COR-L47 (cell line): ENCODE measurements at places on chromosomes 2 and 18.

- DNase-seq = no peak
Observed at GRCh38 chr2:72694715-72695496, 130.9 kb downstream of the EXOC6B start.

DNA sequence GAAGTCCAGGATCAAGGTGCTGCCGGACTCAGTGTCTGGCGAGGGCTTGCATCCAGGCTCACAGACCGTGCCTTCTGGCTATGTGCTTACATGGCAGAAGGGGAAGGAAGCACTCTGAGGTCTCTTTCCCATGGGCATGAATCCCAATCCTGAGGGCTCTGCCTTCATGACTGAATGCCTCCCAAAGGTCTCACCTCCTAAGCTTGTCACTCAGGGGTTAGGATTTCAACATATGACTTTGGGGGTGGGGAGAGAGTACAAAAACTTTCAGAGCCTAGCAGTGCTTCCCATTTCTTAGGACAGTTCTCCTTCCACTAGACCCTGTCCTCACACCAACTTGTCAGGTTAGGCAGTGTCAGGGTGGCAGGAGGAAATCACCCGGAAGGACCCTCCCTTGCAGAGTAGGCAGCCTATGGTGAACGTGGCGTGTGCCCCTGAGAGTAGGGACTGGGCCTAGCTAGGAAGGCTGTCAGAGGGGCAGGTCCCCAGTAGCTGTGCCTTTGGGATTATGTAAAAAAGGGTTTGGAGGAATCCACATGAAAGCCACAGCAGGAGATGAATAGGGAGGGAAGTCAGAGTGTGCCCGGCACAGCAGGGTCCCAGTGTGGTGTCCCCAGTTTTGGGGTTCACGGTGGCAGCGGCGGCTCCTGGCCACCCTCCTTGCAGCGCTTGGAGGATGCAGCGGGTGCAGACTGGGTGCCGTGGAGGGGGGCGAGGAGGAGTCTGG lies 233.3 kb downstream of the LDLRAD4 start:
- no peak for DNase-seq

DNA sequence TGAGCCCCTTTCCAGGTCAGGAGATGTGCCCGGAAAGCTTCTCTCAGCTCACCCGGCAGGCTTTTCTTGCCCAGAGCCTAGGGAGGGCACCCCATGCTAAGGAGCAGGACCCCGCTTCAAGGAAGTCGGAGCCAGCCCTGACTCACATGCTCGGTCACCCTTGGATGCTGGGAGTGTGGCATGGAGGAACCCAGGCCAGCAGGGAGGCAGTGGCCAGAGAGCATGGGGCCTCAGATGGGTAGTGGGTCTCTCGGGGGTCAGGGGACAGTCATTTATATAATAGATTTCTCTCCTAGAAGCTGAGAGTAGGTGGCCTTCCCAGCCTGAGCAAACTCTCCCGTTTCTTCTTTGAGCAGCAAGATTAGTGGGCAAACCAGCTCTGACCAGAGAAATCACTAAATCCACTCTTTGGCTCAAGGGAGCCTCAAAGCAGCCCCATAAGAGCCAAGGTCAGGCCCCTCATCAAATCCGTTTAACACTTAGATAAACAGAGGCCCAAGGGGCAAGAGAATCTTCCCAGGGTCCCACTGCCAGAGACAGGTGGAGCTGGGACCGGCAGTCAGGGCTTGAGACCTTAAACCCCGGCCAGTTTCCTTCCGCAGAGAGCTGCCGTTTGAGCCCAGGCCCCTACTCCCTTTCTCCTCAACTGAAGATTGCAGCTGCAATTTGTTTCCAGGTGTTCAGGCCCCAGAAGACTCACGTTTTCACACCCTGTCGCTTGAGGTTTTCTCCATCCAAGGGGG lies 113.1 kb downstream of the CYP26B1 start:
- DNase-seq = no peak

DNA sequence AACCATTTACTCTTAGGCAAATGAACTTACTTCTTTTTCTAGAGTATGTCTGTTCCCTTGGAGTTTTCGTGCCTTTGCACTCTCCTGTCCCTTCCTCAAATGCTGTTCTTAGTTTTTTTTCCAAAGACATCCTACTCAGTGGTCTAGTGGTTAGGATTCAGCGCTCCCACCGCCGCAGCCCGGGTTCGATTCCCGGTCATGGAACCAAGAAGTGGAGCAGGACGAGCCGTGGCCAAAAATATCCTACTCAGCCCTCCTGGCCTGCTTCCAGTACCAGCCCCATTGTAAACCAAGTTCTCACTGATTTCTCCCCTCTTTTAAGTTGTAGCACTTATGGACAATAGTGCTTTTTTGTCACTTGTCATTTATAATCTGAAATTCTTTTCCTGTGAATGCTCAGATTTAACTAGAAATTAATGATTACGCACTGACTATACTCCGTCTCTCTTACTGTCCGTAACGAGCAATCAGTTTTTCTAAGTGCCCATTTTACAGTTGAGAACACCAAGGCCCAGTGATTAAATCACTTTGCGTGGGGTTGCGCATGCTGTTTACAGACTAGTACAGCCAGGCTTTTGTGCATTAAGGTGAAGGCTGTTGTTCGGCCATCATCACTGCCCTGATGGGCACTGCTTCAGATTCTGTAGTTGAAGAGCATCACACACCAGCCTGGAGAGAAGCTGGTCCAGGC lies 17.9 kb downstream of the GREB1 start:
- DNase-seq = no peak

DNA sequence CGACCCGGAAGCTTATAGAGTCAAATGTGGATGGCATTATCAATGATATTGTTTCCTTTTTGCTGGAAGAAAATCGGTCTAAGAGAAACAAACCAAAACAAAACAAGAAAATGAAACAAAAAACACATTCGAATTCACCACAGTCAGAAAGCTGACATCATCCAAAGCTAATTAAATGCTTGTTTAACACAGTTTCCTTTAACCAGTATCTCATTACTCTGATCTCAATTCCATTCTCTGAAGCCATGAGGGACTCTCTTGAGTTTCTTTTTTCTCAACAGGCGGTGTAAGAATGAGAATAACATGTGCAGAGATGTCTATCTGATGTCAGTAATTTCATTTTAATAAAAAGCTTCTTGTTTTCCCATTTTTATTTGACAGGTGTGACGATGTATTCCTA lies 1448.3 kb upstream of the DDX18 start:
- no peak for DNase-seq

GRCh38 chr2:232586943-232587505 lies 36.5 kb downstream of the EIF4E2 start:
- no peak for DNase-seq

DNA sequence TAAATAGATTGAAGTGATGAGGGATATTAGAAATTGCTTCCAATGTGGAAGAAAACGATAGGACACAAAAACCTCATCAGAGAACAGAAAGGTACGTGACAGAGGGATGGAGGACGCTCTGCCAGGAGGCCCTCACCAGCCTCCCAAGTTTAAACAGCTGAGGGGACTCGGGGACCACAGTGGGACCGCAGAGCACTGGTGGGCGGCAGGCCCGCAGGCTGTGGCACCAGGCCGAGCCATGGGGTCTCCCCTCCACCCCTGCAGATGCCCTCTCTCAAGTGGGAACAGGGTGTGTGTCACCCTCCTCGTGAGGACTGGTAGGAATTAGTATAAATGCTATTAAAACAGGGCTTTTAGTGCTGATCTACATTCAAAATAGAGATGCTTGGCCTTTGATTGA lies 10.8 kb downstream of the NDUFA10 start:
- DNase-seq = no peak

DNA sequence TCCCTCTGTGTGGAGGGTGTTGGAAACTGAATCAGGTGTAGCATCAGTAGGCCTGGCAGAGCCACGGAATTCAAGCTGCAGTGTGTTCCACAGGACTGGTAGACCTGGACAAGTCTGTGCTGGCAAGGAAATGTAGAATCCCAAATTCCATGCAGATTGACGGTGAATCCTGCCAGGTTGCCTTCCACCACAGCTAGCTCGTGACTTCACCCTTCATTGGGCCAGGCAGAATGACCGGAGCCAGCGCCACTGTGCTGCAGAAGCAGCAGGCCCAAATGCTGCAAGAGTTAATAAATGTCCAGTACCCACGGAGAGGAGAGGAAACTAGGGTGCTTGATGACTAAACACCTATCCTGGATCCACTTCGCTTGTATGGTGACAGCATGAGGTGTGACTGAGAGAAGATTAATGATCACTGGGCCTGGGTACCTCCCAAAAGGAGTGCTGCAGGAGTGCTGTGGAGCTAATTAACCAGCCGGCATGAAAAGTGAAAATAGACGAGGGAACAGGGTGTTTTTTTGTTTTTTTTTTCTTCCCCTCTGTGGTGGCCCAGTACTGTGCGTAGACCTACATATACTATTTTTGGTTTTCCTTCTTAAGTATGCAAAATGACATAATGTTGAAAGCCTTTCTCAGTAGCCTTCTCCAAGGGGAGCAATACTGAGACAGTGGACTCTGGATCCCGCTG lies 122.2 kb downstream of the TANC1 start:
- DNase-seq = no peak

DNA sequence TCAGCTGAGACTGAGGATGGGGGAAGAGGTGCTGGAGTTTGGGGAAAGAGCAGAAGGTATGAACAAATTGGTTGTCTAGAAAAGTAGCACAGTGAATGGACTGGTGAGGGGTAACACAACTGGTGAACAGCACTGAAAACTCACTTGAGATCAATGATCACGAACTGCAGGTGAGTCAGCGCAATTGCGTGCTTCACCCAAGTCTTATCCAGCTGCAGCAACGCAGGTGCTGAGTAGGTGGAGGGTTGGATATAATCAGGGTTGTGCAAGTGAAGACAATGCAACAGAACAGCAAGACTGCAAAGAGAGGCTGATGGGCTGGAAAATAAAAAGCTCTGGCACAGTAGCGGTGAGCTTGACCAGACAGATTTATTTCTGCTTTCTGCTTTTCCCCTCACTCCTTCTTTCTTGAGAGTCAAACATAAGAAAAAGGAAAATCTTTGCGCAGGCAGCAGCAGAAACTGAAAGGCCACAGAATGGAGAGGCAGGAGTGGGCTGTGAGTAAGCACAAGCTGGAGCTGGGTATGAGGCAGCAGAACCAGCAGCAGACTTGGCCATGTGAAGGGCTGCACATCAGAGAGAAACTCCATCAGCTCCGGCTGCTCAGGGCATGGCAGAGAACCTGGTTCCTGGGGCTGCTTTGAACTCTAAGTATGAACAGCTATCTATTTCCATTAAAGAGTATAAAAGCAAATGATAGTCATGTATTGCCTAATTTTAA lies 99.4 kb upstream of the ARL5A start:
- DNase-seq = no peak

DNA sequence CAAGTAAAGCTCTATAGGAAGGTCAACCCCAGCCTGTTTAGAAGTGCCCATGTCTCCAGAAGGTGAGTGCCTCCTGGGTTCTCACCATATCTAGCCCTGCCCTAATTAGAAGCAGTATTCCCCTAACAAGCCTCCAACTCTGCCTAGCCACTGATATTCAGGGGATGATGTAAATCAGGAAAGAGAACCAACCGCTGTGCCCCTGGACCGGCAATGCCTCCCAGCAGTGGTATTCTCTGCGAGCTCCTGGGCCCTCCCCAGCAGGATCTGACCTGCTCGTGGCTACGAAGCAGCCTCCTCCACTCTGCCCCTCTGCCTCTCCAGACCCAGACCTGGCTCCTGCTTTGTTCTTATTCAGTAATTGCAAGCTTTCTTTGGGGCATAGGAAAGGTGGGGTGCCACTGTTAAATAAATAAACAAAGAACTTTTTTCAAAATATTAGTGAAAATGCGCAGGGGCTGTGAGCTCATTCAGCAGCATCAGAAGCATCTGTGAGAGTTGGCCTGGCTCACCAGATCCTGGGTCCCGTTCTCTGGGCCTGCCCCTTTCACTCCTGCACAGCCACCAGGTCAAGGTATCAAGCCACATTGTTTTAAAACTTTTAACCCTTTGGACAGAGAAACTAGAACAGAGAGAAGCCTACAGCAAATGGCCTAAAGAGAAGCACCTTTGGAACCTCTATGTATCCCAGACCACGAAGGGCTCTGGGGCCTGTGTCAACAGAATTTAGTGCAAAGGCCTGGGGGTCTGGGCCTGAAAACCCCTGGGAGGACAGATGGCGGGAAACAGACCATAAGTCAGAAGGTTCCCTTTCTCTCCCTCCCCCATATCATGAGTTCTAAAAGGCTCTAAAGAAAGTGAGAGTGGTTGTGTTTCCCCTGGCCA lies 11.9 kb downstream of the MREG start:
- DNase-seq = no peak

GRCh38 chr18:78785706-78786105 lies 193.9 kb upstream of the SALL3 start:
- no peak for DNase-seq

- no peak for DNase-seq
Observed at GRCh38 chr2:77013953-77014352, 508.2 kb downstream of the LRRTM4 start.

- no peak for DNase-seq
Observed at GRCh38 chr2:20450201-20450999, 3.5 kb downstream of the RHOB start.

GRCh38 chr18:34525244-34525643 lies 184.9 kb upstream of the DTNA start:
- DNase-seq = no peak

DNA sequence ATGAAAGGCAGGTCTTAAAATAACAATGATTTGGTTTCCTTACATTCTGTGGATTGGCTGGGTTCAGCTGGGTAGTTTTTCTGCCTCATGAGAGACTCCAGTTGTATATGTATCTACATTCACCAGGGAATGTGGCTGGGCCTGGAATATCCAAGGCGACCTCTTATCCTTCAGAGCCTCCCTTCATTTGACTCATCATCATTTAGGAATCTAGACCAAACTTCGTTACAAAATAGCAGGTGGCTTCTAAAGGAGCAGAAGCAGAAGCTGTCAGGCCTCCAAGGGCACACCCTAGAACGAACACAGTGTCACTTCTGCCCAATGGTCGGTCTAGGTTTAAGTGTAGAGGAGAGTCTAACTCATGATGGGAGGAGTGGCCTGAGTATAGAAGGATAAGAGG lies 204.2 kb downstream of the EN1 start:
- no peak for DNase-seq

DNA sequence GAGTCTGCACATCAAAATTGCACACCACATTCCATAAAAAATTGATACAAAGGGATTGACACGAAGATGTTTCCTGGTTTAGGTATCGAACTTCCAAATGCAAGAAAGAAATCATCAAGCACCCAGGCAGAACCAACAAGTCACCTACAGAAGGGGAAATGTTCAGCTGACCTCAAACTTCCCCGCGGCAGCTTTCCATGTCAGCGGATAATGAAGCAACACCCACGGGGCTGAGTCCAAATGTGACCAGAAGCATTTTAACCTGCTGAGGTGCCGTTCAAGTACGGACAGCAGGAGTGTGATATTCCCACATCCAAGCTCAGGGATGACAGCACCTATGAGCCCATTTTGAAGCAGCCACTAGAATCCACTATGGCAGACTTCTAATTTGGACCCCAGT lies 124.9 kb downstream of the GALNT14 start:
- DNase-seq = no peak
